ENCODE measurements at places on chromosomes 6 and 20. TPM values are rescaled to one million over a fixed set of nuclear protein-coding genes. Genes with fewer than 3 reads are reported as not detected.

DNA sequence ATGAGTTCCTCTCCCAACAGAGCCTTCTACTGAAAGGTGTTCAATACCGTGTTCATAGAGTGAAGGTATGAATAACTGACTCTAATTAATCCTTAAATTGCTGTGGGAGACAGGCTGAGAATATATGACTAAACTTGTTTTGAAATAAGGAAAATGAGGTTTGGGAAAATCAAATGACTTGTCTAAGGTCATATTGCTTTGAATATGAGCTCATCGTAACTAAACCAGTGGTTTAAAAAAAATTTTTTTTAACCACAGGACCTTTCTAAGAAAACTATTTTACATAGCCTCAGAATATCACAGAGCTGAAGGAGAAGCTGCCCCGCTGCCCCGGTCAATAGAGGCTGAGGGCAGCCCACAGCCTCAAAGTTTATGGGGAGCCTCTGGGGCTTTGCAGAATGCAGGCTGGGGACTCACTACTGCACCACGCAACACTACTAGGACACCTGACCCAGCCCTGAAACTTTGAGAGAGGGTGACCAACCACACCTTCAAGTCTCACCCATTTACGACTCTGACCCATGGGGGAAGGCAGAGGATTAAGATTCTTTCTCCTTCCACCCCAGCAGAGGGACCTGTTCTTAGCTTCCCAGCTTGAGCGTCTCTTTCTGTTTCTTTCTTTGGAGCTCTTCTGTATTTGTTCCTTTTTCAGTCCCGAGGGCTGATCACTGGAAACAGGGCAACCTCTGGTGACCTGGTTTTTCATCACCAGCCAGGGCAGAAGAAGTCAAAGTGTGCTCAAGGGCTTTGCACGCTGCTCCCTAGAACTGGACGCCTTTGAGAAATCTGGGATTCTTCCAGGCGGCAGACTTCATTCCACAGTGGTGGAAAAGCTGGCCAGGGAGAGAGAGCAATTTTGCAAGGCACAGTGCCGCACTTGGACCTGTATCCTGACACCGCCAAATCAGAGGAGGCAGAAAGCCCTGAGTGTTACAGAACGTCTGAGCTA is 220.2 kb downstream of the ATXN1 start:
- no peaks in the 10 kb centered on the region for H3K36me3 ChIP-seq
- H3K27me3 ChIP-seq: no peaks in the 10 kb centered on the region
- no peak overlapping the region for H3K4me3 ChIP-seq
- DNase-seq: no peak
- H3K27ac ChIP-seq: no peak overlapping the region

CRISP3 gene
- total RNA-seq: not detected

DNA sequence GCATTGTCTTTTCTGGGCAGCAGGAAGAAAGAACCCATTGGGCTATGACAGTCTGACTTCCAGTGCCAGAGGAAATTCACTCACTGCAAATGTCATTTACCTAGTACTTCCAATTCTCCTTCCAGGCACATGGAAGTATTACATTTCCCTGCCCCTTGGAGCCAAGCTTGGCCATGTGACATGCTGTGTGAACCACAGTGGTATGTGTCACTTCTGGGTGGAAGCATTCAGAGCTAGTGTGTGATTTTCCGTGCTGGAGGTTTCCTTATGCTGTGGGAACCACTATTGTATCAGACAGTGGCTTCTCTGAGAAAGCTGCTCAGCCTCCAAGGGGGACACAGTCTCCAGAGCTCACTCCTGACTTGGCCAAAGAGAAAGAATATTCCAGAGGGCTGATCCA is 387.6 kb downstream of the CDC5L start:
- no peak overlapping the region for H3K4me3 ChIP-seq
- no peaks in the 10 kb centered on the region for H3K27me3 ChIP-seq
- no peak for DNase-seq
- H3K36me3 ChIP-seq: no peaks in the 10 kb centered on the region

GRCh38 chr6:48068278-48069251 is 42.4 kb downstream of the PTCHD4 start:
- H3K4me3 ChIP-seq: no peak overlapping the region
- H3K27me3 ChIP-seq: peaks cover 3% of the 10 kb centered on the region
- H3K27ac ChIP-seq: no peak overlapping the region
- DNase-seq: no peak
- no peaks in the 10 kb centered on the region for H3K4me1 ChIP-seq

OR2B6 gene
- total RNA-seq: 1.7 TPM

DNA sequence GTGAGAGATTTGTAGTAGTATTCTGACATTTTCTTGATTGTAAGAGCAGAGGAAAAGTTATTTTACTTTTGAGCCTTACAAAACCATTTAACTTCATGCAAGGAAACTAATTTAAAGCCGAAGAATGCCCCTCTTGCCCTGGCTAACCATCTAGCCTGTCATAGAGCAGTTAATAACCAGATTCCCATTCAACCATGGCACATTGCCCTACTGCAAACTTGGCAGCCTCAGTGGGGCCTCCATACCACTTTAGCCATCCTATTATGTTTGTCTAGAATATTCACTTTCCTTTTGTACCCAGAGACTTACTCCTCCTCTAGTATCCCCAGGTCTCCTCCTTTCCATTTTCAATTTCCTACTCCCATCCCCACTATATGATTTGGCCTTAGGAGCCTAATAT is 230.9 kb downstream of the TBC1D7 start:
- no peak overlapping the region for H3K27ac ChIP-seq
- H3K36me3 ChIP-seq: no peaks in the 10 kb centered on the region
- no peak for DNase-seq

- no peaks in the 10 kb centered on the region for H3K4me1 ChIP-seq
- no peak overlapping the region for H3K27ac ChIP-seq
- peaks cover 13% of the 10 kb centered on the region for H3K36me3 ChIP-seq
Observed at GRCh38 chr20:48667481-48667880, 160.3 kb downstream of the PREX1 start.
